ENCODE measurements at places on chromosomes 2 and 18.

GRCh38 chr2:215407590-215408264 is 28.1 kb downstream of the FN1 start:
- DNase-seq: no peak

DNA sequence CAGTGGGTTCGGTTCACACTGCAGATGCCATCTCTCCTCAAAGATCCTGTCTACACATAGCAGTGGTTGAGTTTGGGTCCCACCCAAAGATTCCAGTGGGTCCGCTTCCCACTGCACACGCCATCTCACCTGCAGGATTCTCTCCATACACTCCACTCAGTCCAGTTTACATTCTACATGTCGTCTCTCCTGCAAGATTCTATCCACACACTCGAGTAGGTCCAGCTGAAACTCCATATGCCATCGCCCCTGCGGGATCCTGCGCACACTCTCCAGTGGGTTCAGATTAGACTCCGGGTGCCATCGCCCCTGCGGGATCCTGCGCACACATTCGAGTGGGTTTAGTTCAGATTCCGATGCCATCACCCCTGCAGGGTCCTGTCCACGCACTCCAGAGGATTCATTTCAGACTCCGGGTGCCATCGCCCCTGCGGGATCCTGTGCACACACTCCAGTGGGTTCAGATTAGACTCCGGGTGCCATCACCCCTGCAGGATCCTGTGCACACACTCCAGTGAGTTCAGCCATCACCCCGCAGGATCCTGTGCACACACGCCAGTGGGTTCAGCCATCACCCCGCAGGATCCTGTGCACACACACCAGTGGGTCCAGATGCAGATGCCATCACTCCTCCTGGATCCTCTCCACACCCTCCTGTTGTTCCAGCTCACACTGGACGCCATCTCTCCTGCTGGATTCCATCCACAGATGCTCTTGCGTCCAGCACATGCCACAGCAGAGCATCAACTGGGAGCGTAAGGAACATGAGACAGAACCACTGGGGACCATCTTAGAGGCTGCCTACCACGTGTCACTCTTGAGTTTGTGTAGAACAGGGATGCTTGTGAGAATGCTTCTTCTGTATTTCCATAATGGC is 3.0 kb upstream of the PXDN start:
- DNase-seq: no peak

GRCh38 chr2:233351423-233351822 is 2.9 kb upstream of the DGKD start:
- DNase-seq: no peak

- DNase-seq: no peak
These were observed 512 bp downstream of the FAP start for GRCh38 chr2:162242586-162243280.

- no peak for DNase-seq
These were observed 34.8 kb upstream of the RFX8 start for GRCh38 chr2:101509499-101510284.

DNA sequence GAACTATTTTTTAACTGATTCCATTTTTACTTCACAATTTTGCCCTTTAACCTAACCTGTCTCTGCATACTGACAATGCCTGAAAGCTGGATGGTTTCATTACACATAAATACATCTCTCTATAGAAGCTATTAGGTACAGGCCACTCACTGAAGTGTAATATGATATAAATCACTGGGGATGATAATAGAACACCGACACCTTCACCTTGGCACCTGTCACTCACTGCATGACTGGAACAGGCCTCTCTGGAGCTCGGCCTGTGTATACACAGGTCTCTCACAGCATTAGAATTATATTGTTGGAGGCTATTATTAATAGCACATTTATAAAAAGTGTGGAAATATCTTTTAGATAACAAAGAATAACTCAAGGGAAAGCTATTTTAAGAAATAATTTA is 138.2 kb downstream of the TMEM131 start:
- DNase-seq: no peak

- DNase-seq: no peak
These were observed 28.5 kb upstream of the RALBP1 start for GRCh38 chr18:9446839-9447238.

All from H1 (cell line).